ENCODE measurements at places on chromosomes 7 and 10. TPM values are rescaled to one million over a fixed set of nuclear protein-coding genes. Genes with fewer than 3 reads are reported as not detected.

- DNase-seq: no peak
Observed at GRCh38 chr7:73901823-73902597, 41.1 kb downstream of the TMEM270 start.

DNA sequence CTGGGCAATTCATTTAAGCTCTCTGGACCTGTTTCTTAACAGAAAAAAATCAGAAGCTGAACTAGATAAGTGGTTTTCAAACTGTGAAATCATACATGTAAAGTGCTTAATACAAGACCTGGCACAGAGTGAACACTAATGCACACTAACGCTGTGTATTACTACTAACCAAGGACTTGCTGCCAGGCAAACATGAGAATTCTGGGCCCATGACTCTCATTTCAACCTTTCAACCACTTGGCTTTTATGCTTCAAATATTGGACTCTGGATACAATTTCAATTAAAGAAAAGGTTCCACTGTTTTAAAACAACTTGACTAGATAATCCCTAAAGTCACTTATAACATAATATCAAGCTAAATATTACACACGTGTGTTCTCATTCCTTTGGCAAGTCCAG lies 73.4 kb downstream of the SRPK2 start:
- no peak for DNase-seq

Gene GNG11
- 5.6 TPM for total RNA-seq

DNA sequence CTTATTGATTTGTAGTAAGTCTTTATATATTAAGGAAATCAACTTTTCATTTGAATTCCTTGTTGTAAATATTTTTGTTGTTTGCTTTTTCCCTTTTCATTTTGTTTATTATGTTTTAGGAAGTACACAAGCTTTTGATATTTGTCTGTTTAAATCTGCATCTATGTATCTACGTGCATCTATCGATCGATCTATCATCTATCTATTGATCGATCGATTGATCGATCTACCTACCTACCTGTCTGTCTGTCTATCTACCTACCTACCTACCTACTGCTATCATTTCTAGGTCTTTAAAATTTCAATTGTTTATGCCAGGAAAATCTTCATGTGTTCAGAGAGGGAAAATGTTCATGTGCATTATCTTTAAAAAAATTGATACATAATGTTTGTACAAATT lies 216.8 kb upstream of the MTPN start:
- DNase-seq: no peak

GRCh38 chr10:103114876-103115275 lies 78.2 kb downstream of the NT5C2 start:
- DNase-seq: no peak

- DNase-seq: no peak
Observed at GRCh38 chr7:23072922-23073321, 32.7 kb upstream of the KLHL7 start.

GRCh38 chr10:127894146-127894545 lies 1.4 kb upstream of the CLRN3 start:
- no peak for DNase-seq

- no peak for DNase-seq
Observed at GRCh38 chr10:111732166-111732785, 451.3 kb downstream of the GPAM start.

Gene RAPGEF5
- total RNA-seq: 111 TPM

DNA sequence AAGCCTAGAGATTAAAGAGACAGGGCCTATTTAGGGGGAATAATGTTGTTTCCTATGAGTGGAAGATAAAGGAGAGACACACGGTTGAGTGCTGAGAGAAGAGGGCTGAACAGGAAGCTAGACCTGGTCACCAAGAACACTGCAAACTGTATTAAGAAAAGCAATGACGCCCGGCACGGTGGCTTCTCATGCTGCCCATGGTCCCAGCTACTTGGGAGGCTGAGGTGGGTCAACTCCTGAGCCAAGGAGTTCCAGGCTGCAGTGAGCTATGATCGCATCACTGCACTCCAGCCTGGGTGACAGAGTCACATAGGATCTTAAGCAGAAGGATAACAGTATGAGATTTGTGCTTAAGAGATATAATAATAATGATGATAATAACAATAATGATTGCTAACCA lies 19.7 kb upstream of the OTUD1 start:
- DNase-seq: no peak

- no peak for DNase-seq
Observed at GRCh38 chr7:134714470-134715205, 64.8 kb upstream of the CALD1 start.

DNA sequence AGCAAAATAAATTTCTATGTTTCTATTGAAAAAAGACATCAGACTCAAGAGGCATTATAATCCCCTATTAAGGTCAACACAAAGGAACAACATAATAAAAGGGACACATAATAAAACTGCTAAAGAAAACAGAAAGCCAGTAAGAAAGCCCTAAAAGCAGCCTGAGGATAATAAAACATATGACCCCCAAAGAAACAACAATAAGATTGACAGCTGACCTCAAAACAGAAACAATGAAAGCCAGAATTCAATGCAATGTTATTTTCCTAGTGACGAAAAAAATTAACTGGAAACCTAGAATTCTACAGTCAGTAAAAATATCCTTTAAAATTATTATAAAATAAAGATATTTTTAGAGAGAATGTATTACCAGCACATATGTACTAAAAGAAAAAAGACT lies 44.9 kb upstream of the FAM171A1 start:
- no peak for DNase-seq

Gene MSRB2
- 15.2 TPM for total RNA-seq

- no peak for DNase-seq
Observed at GRCh38 chr10:128062331-128062880, 63.8 kb downstream of the MKI67 start.

Gene MEOX2
- total RNA-seq: 3.3 TPM

GRCh38 chr7:94277236-94277635 lies 117.5 kb upstream of the COL1A2 start:
- no peak for DNase-seq

Gene UCN3
- 2.0 TPM for total RNA-seq

GRCh38 chr7:81774551-81774950 lies 4.7 kb upstream of the HGF start:
- no peak for DNase-seq

DNA sequence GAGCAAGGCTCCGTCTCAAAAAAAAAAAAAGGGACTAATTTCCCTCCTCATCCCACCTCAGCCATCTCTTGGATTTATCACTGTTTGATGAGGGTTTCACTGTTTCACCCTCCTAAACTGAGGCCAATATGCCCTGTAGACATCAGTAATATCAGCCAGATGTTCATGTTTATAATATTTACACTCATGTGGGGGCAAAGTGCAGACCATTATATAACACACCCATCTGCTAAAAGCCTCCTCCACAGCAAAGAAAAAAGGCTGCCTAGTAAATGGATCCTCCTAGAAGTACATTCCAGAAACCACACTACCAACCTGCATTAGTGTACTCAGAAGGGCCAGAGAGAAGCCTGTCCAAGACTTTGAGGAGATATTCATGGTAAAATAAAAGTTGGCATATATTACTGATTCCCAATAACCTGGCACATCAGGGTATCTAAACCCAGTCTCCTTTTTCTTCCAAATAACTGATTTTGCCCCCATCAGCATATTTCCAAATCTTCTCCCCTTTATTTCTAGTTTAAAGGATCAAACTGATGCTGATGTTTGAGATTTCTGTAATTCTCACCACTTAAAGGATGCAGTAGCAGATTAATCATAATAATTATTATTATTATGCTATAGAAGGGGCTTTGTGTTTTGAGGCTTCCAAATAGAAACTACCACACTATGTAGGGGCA lies 55.1 kb downstream of the LGI1 start:
- DNase-seq: no peak

DNA sequence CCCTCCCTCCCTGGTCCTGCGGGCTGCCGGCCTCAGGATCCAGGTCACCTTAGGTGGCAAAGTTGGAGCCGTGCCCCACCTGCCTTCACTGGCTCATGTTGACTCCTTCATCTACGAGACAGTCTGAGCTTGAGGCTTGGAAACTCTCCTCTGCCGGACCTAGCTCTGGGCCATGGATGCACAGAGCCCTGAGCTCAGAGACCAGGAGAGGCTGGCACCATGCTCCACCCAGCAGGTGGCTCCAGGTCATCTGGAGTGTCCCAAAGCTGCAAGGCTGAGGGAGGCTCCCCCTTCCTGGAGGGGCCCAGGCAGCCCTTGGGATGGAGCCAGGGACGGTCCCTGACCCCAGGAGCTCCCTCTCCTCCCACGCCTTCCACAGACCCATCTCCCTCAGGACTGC lies 81.3 kb downstream of the PDGFA start:
- DNase-seq: no peak

Gene SPDYE9
- not detected for total RNA-seq

DNA sequence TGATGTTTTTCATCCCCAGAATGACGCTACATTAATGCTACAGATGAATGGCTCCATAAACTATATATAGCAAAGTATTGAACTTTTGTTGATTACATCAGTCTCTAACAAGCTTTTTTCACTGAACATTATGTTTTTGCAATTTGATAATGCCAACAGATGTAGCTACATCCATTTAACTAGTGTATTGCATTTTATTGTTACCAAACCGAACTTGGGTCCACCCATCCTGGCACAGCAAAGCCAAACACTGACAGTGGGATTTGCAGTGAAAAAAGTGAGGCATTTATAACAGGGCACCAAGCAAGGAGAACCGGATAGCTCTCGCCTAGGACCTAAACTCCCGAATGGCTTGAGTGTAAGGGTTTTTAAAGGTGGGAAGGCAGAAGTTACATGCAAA lies 182.8 kb upstream of the TNS3 start:
- no peak for DNase-seq

Gene EXOC6
- total RNA-seq: 10.5 TPM

DNA sequence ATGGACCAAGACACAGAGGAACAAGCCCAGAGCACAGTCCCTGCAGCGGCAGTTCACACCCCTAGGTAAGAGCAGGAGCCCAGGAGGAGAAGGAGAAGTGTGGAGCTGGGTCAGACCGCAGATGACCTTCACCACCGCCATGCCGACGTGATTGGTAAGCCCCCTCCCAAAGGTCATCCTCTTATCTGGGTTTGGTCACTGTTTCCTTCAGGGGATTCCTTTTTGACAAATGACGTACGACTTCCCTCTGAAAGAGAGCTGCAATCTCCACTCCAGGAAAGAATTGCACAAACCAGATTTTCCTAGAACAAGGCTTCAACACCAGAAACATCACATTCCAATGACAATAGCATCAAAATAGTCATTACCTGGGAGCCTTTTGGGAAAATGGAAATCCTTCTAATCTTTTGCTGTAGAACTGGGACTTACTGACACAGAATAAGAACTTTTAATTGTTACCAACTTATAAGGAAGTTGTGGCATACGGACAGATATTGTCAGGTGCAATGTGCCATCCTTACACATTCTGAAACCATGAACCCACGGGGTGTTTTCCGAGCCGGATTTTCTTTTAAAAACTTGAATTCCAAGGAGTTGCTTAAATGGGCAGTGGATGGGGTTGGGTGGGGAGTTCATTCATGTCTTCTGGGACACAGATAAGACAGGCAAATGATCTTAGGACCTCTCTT lies 20.8 kb upstream of the ADAM12 start:
- DNase-seq: no peak

Data from Peyer's patch (tissue), 4 donors.